Activated CD8-positive, alpha-beta memory T cell treated with anti-CD3 and anti-CD28 coated beads for 1 hour (primary cell): ENCODE measurements at places on chromosomes 5 and 9.

DNA sequence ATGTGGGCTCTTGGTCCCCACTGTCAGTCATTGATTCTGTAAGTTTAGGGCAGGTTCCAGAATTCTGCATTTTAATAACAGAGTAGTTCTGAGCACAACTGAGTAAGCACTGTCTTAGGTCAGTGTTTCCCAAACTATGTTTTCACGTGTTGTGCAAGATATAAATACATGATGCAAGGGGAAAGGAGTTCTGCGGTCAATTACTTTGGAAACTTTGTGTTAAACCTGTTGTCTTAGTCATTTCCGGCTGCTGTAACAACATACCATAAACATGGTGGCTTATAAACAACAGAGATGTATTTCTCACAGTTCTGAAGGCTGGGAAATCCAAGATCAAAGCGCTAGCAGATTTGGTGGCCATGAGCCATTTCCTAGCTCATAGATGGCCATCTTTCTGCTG lies 69.8 kb downstream of the EQTN start:
- no peak for DNase-seq

DNA sequence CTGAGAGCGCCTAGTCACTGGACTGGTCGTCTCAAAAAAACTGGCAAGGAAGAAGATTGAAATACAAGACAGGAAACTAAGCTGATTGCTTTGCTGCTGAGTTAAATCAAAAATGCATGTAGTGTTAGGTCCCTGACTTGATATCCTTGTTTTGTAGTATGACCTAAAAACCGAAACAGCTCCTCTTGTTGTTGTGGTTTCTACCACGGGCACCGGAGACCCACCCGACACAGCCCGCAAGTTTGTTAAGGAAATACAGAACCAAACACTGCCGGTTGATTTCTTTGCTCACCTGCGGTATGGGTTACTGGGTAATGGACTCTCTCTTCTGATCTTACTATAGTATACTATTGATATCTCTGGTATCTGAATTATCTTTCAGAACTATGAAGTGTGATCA lies 4.3 kb downstream of the MTRR start:
- DNase-seq: no peak

DNA sequence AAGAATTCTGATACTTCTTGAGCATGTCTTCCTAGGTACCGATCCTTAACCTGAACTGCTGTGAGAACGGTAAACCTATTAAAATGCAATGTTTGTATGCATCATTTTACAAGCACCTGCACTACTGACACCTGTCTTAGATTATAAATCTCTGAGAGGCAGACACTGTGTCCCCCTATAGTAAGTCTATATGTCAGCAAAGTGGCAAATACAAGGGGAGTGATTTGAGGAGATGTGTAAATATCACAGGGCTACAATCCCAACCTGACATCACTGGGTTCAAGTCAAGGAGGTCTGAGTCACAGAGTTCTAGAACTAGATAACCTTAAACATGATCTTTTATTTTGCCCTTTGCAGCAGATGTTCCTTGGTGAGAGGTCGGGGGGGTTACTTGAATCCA lies 64.1 kb downstream of the ANKH start:
- DNase-seq: no peak

DNA sequence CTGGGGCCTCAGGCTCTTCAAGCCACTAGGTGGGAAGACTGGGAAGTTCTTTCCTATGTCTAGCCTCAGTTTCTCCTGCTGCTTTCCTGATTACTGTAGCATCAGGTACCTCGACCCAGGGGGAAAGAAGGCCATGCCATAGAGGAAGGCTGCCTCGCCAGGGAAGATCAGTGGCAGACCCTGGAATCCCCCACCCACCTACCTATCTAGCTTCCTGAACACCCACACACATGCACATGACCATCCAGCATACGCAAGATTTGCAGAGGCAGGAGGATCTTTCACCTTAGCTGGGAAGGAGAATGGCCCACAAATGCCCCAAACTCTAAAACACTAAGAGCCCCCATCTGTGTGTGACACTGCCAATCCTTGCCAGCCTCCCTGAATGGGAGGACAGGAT lies 8.0 kb downstream of the NR5A1 start:
- DNase-seq: no peak

- no peak for DNase-seq
These were observed 14.8 kb downstream of the ENHO start for GRCh38 chr9:34507966-34508365.

DNA sequence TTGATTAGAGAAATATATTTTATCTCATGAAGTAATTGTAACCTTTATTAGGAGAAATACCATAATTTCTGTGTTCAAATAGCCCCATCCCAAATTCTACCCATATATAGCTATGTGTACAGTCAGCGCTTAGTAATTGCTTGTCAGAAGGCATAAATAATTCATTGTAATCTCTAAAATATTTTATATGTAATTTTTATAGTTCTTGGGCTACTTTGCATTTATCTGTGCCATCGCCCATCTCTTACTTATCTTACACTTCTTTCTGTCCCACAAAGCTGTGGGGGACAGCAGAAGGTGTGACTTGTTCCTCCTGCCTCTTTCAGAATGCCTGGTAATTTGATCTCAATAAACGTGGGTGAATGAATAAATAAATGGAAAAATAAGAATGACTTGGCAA lies 5.5 kb downstream of the ADAMTSL1 start:
- DNase-seq: no peak

DNA sequence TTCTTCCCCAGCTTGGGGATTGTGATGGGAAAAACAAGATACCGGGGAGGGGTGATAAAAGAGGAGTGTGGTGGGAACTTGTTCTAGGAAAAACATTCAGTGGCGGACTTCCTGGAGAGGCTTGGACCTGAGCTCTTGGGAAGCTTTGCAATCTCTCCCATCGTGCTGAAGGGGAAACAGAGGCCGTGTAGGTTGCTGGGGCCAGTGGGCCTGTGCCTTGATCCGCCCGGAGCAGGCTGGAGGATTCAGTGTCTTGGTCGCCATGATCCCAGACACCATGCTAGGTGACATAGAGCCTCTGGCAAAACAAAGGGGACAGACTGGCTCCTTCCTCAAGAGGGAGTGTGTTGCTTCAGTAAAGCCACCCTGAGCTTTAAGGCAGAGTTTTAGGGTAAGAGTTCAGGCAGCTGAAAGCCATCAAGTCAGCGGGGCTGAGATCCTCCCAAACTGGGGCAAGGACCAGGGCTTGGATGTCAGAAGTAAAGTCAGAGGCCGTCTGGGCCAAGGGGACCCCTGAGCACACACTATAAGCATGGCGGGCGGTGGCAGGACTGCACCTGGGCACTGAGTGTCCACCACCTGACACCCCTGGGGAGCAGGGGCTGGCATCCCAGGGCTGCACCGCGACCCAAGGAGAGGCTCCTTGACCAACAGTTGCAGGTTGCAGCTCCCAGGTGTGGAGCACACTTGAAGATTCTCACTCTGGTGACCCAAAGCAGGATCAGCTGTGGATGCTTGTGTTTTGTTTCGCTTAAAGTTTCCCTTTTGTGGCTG lies 44.7 kb downstream of the TRIP13 start:
- no peak for DNase-seq
